Urinary bladder (tissue), 4 donors: ENCODE measurements at places on chromosomes 1 and 21. TPM values are rescaled to one million over a fixed set of nuclear protein-coding genes. Genes with fewer than 3 reads are reported as not detected.

The RABGGTB gene
- 50.0 TPM for polyA plus RNA-seq

The CASP9 gene
- polyA plus RNA-seq, result 15.4 TPM

The KCNK1 gene
- 8.8 TPM for polyA plus RNA-seq

The SPSB1 gene
- 36.4 TPM for polyA plus RNA-seq

The MYBPH gene
- polyA plus RNA-seq, result not detected

- DNase-seq, result no peak
Measured at GRCh38 chr1:163161841-163162240, 40.9 kb downstream of the RGS5 start.

DNA sequence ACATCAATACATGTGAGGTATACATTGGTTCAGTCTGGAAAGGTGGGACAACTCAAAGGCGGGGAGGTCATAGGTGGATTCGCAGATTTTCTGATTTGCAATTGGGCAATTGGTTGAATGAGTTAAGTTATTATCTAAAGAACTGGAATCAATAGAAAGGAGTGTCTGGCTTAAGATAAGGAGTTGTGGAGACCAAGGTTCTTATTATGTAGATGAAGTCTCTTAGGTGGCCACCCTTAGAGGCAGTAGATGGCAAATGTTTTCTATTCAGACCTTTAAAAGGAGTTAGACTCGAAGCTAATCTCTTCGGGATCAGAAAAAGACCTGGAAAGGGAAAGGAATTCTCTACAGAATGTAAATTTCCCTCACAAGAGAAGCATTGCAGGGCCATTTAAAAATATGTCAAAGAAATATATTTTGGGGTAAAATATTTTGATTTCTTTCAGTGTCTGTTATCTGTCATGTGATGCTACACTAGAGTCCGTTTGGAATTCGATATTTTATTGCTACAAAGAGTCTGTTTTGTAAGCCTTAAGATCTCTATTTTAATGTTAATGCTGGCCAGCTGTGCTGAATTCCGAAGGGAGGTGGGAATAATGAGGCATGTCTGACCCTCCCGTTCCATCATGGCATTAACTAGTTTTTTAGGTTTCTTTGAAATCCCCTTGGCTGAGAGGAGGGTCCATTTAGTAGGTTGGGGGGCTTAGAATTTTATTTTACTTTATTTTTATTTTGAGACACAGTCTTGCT is 265.1 kb downstream of the PTPRU start:
- no peak for DNase-seq

DNA sequence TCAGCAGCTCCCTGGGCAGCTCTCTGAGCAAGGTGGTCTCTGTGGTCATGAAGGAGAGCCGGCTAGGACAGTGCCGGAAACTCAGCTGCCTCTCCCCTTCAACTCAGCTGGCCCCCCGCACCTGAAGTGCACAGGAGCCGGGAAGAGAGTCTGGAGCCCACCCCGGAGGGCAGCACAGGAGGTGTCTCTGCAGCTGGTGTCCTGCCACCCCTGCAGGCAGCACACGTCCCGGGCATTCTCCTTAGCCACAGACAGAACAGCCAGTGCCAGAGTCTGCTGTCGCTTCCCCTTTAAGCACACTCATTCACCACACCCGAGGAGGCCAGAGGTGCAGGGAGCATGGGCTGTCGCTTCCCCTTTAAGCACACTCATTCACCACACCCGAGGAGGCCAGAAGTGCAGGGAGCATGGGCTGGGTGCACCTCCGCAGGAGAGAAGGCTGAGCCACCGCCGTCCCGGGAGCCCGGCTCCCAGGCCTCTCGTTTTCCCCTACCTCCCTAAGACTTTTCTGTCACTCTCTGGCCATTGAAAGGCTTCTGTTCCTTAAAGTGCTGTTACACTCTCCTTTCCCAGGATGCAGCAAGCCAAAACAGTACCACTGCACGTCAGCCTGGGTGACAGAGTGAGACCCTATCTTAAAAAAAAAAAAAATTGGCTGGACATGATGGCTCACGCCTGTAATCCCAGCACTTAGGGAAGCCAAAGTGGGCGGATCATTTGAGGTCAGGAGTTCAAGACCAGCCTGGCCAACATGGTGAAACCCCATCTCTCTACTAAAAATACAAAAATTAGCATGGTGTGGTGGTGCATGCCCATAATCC is 16.9 kb upstream of the SAMD11 start:
- DNase-seq, result no peak

DNA sequence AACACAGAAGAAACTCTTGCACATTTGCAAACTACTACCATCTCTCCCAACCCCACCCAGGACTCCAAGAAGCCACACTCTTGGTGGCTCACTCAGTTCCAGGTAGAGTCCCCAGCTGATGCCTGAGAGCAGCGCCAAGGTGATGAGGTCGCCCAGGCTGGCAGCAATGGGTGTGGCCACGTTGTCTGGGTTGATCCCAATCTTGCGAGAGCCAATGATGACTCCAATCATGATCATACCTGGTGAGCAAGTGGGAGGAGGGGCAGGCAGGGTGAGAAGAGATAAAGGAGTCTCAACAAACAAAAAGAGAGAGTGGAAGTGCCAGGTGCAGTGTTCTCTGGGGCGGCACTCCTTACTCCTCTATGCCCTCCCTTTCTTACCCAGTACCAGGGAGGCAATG is 14.4 kb downstream of the SLC41A1 start:
- no peak for DNase-seq

- no peak for DNase-seq
Measured at GRCh38 chr1:66253330-66253921, 280.5 kb upstream of the SGIP1 start.

DNA sequence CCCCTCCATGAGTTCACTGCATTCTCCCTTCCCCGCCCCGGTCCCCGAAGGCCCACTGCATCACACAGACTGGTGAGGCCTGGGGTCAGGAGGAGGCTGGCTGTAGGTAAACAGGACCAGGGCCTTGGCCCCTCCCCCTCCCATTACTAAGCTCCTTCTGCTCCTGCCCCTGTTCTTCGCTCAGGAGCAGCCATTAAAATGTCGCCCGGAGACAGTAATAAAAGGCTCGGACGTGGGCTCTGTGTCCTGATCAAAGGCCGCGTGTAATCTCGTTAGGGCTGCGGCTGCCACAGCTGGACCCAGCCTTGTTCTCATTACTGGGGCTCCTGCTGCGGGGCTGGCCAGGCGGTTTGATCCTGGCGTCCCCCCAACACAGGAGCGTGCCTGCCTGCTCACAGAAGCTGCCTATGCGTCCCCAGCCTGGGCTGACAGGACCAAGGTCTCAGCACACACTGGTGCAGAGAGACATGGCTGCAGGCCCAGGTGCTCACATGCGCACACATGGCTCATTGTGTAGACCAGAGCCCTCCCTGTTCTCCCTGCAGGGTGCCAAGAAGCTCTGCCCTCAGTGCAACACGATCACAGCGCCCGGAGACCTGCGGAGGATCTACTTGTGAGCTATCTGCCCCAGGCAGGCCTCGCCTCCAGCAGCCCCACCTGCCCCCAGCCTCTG is 24.0 kb downstream of the TMEM53 start:
- DNase-seq, result no peak

DNA sequence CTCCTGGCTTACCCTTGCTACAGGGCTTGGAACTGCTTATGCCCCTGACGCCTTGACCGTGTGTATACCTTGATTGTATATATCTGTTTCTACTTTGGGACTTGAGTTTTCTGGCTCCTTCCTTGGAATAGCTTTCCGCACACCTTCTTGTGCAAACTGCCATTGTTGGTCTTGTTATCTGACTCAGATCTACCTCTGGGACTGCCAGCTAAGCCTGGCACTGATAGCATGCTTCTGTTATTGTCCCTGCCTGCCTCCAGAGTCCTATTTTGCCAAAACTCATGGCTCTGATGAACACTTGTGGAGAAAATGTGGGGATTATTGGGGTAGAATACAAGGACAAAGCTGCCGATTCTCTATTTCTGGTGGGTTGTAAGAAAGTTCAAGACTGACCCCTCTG is 15.4 kb downstream of the FMOD start:
- DNase-seq, result no peak

DNA sequence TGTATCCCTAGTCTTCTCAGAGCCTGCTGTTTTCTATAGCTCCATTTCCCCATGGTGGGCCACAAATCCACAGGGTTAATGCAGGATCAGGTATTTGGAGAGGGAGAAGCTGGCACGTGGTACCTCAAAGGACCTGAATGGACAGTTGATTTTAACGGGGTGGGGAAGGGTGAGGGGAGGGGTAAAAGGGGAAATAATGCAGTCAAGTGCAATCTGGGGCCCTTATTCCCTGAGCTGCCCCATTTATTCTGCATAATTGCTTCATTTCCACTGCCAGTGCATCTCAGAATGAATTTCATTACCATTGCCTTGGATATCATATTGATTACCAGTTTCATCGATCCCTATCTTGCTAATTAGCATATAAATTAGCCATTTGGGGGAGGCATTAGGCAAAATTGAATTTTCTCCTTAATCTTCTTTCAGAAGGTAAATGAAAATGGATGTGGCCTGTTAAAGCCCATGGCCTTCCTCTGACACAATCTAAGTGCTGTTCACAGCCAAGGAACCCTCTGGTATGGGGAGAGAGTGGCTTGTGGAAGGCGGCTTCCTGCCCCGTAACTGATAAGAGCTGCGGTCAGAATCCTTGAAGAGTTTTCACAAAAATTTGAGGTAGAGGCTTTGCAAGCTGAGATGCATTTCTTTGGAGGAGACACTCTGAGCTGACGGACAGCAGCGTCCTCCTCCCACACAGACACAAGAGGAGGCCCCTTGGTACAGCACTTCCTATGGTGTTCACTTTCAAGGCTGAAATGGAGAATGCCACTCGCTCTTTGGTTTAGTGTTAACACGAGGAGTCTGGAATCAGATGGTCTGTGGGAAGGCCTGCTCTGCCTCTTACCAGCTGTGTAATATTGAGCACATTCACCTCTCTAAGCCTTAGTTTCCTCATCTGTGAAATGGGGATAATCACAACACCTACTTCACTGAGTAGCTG is 34.4 kb downstream of the PHC2 start:
- no peak for DNase-seq

DNA sequence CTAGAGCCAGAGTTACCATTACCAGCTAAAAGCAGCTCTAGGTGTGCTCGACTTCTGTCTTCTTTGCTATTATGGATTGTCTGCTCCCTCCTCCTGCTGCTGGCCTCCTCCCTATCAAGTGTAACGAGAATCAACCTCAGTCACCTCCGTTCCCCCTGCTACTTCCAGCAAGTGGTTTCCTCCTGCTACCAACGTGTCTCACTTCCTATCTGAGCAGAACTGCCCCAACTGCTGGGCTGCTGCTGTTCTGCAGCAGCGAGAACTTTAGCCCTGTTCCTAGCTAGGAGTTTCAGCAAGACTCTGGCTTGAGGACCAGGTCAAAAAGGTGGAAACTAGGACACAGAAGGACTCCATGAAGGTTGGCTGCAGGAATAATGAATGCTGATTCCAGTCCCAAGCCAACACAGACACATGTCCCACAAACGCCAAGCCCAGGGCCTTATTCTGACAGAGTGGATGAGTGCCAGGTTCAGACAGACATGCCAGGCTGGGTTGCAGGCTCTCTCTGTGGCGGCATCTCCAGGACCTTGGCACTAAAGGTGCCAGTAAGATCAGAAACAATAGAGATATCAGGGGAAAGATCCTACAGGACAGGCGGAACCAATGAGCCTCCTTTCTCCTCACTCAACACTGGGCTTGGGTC is 46.9 kb downstream of the CD34 start:
- no peak for DNase-seq
